Activated CD4-positive, alpha-beta T cell treated with anti-CD3 and anti-CD28 coated beads for 24 hours (primary cell): ENCODE measurements at places on chromosomes 2 and 18.
A peak's percentile ranks its signal among the peaks of the same experiment; 100 is the strongest.

DNA sequence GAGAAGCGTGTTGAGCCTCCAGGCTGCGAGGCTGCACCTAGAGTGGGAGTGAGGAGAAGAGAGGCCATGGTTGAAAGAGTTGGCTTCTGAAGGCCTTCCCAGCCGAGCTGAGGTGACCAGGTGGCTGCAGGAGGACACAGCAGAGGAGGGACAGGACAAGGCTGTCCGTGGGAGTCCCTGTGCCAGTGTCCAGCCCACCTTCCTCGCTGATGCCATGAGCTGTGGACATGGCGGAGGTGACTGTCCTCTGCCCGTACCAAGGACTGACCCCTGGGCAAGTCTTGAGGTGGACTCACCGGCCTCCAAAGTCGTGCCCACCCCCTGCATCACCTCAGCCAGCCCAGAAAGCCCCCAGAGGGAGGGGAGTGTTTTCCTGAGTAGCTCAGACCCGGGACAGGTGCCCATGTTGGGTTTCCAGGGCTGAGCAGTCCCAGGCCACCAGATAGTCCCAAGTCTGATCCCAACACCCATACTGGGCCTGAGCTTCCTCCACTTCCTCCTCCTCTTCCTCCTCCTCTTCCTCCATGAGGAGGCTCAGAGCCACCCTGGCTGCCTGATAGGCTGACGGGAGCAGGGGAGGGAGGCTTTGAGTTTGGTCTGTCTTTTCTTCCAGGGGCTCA lies 43.0 kb upstream of the FOSL2 start:
- no peak for DNase-seq

DNA sequence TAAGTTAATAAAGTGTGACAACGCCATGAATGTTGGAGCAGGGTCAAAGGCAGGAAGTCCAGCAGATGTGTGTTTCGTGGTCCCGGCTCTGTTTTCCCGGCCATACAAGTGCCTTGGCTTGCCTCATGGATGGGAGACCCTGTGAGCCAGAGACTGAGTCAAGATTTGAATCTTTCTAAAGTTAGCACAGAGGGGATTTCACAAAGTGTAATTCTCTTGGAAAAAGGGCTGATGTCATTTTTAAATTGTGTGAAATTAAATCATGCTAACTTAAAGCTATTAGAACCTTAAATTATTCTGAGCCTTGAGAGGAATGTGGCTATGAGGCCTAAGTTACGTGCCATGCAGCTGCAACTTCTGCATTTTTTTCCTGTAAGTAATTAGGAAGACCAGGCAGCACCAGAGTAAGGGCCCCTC lies 38.3 kb upstream of the RALBP1 start:
- no peak for DNase-seq

- no peak for DNase-seq
These were observed 155.9 kb downstream of the WDPCP start for GRCh38 chr2:63432373-63432772.

GRCh38 chr2:98759827-98760625 lies 29.1 kb upstream of the MGAT4A start:
- DNase-seq = no peak

DNA sequence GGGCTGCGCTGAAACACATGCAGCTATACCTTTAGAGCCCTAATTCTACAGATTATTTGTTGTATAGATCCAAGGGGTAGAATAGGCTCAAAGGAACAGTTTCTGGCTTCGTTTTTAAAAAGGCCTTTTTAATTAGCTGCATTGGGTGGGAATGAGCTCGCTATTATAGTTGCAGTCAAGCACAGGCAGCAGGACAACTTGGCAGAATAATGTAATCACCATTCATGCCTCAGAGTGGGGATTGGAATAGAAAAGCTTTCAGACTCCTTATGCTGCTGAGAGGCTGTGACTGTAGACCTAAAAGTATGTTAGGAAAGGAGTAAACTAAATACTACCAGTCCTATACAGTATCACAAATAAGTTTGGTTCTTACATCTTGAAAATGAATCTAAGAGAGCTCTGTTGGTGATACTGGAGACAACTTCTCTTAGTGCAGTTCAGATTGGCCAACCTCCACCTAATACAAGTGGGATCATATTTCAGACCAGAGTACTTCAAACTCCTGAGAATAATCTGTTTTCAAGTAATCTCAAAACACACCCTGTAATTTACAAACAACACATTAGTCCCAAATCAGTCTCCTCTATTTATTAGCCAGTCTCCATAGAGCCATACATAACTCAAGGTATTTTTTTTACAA lies 121.4 kb downstream of the ANTXR1 start:
- DNase-seq = no peak

DNA sequence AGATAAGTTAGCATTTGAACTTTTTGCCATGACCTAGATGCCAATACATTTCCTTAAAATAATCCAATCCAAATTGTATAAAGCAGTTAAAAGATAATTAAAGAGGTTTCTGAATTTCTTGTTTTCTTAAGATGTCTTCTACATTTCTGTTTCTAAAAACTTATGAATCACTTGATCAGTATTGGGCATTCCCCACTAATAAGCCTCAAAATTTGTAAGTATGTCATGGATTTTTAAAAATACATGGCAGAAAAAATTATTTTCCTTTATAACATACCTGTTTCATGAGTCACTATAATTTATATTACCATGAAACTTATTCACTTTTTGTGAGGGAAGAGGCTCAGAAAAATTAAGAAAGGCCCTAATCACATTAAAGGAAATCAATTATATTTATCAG lies 90.3 kb upstream of the TFPI start:
- DNase-seq = no peak

- no peak for DNase-seq
These were observed 927.0 kb upstream of the CRIM1 start for GRCh38 chr2:35428548-35428947.

DNA sequence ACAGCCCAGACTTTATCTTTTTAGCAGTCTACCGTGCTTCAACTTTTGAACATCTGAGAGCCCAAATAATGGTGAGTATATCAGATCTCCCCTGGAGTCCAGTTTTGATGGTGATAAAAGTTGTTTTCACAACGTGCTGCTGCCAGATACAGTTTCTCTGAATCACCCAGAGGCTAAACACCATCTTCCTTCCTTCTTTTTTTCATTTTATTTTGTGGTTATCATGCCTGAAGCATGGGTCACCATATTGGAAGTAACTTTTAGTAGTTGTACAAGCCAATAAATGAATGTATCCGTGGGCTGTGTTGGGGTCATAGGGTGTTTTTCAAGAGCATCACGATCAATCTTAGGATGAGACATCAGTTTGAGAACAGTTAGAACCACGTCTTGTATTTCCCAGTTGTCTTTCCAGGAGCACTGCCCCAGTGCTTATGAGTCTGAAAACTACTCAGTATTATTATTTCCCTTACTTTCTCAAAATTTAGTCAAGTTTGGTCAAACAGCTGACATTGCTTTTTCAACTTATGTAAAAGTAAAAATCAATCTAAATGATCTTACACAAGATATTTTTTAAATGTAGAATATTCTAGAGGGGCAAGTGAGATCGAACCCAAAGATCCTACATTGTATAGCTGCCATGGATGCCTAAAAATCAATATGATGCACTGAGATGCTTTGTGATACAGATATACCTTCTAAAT lies 311.4 kb downstream of the CTNNA2 start:
- no peak for DNase-seq

DNA sequence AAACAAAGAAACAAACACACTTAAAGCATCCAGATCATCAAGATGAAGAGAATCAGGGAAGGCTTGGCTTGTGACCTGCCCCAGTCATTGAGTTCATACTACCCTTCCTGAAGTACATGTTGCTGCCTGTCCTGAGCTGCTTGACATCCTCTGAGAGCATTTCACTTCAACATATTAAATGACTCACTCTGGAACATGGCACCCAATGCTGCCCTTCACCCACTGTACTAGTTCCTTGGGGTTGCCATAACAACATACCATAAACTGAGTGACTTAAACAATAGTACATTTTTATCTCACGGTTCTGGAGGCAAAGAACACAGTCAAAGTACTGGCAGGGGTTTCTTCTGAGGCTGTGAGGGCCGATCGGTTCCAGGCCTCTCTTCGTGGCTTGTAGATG lies 371.3 kb downstream of the RNF144A start:
- no peak for DNase-seq

DNA sequence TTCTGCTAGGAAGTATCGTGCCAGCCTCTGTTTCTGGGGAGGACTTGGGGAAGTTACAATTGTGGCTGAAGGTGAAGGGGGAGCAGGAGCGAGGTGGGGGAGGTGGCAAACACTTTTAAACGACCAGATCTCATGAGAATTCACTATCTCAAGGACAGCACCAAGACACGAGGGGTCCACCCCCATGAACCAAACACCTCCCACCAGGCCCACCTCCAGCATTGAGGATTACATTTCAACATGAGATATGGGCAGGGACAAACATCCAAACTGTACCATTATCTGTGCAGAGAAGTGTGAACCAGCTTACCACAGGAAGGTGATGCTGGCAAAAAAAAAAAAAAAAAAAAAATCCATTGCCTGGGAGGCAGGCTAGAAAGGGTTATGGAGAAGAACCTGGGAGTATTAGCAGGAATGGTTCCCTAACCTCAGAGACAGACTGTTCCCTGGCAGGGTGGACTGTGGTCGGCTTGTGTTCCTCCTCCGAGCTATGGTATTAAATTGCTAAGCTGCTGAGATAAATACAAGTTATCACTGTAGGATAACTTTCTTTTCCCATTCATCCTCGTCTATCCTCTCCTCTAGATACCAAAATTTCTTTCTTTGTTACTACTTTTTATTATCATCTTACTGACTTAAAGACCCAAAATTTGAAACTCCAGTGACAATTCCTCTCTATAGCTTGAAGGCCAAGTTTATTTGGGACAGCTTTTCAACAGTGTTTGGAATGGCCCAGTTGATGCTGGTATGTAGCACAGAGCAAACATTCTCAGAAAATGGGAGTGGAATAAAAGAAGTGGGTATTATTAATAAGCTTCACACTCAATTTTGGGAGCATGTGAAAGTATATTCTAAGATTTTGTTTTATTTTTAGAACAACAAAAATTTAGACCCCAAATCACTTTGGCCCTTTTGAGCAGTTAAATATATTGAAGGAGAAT lies 73.7 kb upstream of the MAP3K20 start:
- no peak for DNase-seq

DNA sequence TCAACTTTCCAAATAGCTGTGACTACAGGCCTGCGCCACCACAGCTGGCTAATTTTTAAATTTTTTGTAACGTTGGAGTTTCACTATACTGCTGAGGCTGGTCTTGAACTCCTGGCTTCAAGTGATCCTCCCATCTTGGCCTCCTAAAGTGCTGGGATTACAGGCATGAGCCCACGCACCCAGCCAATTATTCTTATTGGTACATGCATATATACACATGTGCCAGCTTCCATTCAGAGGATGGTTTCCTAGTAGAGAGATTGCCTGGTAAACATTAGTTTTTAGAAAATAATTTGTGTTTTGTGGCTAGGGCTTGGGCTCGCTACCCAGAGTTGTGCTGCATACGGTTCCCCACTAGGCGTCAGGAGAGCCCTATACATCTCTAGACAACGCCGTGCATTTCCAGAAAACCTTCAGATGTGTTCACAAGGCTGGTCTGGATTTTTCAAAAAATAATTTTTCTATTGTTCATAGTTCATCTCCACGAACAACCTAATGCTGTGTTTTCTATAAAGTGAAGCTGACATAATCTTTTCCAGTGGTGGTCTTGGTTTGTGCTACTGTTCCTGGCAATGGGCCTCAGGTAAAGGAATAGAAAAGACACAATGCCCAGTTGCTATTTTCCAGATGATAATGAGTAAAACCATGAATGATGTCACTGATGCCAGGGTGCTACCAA lies 14.6 kb upstream of the AFG3L2 start:
- peak; percentile 25 for DNase-seq

DNA sequence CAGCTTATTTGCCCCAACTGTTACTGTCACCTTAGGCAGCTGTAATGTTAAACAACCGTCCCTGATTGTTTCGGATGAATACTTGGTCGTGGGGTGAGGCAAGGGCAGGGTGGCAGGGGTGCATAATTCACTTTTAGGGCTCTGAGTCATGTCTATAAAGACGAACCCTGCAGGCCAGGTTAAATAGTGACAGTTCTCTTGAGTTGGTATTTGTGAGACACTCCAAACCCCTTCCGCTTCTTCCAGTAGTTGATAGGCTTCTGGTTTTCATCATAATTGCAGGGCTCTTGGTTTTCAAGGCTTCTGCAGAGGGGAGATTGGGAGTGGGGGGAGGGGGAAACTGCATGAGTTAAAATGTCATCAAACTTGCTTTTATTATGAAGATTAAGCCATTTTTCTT lies 97.2 kb upstream of the TSPYL6 start:
- no peak for DNase-seq

DNA sequence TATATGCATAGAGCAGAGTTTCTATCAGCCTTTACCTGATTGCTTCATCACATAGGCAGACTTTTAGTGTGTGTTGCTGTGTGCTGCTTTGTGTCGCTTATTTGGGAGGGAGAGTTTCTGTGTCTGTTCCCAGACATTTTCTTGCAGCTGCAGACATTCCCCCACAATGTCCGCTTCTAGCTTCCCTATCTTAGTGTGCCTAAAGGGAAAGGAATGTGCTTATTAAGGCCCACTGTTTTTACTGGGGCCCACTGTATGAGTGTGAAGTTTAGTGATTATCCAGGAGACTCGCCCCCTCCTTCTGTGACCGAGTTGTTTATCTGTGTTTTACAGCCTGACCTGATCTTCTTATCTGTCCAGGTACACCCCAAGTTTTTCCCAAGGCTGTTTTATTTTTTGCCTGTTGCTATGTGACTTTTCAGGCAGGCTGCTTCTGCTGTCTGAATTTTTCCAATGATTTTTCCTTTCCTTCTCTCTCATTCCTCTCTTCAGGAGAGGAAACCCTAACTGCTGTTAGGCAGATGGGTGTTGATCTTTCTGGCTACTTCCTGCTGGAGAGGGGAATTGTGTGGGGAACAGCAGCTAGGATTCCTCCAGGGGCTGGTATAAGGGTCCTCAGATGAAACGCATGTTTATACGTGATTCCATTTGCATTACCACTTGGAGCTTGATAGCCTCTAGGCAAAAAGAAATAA lies 47.6 kb downstream of the STK17B start:
- no peak for DNase-seq

DNA sequence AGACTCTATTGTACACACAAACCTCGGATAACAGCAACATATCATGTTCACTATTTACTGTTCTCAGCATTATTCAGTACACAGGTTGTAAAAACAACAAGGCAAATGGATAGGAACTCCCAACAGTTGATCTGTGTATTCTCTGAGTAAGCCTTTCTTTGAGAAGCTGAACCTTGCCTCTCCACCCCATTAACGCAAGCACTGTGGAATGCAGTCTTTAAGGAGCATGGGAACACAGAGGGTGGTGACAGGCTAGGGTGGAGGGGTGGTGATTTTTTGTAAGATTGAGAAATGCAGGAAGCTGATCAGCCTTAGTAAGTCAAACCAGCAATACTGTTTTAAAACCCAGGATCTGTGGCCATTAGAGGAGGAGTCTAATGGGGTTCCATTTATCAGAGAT lies 19.6 kb upstream of the SERPINB11 start:
- DNase-seq = no peak
